ENCODE measurements at places on chromosomes 2 and 18. TPM values are rescaled to one million over a fixed set of nuclear protein-coding genes. Genes with fewer than 3 reads are reported as not detected.

DNA sequence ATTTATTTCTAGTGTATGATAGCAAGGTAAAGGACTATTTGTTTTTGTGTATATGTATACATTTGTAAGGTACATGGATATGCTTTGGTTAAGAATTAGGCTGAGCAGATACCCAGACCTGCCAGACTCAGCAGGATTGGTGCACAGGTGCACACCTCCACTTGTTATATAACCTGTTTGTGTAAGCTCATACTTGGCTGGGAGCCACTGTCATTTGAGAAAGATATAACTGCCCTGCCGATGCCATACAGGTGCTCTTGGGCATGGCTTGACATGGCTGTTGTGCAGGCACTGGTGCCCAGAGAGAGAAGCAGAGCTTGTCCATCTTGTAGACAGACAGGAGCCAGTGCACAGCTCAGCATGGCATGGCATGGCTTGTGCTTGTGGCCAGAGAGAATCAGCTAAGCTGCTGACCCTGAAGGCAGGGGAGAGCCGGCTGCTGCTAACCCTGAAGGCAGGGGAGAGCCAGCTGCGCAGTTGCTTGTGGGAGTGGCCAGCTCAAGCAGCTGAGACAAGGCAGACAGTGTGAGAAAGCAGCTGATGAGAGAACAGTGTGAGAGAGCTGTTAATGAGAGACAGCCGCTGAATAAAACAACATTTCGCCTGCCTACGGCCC lies 136.5 kb downstream of the RNF144A start:
- DNase-seq: no peak

DNA sequence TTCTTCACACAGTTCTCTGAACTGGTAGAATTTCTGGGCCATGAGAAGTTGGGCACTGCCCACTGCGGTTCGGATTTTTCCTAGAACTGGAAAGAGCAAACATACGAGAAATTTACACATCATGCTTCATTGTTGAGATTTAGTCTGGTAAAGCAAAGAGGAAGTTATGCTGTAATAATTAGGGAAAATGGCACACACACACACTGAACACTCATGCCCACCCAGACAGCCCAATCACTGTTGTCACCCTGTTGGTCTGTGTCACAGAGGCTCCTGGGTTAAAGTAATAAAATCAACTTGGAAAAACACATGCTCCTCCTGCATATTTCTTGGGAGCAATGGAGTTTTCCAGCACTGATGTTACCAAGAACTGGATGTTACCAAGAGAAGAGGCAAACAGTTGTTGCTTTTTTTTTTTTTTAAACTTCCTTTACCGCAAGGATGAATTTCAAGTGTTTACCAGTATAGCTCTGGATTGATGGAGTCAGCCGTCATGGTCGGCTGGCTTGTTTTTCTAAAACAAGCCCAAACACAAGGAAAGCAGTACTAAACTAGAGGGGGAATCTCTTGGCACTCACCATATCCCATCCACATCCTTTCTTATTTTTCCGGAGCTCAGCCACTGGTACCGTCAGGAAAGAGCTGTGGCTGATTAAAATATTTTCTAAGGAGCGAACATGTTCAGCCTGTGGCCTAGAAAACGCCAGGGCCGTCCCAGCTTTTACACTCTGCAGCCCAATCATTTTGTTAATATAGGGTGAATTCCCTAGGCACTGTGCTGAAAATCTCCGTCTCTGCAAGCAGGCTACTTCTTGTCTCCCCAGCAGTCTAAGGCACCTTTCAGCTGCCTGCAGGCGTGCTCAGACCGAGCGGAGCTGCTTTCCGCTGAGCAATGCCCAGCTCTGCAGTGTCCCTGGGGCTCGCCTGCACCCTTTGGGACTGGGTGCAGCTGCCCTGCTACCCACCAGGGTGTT lies 58.9 kb downstream of the TGIF1 start:
- DNase-seq: no peak

DNA sequence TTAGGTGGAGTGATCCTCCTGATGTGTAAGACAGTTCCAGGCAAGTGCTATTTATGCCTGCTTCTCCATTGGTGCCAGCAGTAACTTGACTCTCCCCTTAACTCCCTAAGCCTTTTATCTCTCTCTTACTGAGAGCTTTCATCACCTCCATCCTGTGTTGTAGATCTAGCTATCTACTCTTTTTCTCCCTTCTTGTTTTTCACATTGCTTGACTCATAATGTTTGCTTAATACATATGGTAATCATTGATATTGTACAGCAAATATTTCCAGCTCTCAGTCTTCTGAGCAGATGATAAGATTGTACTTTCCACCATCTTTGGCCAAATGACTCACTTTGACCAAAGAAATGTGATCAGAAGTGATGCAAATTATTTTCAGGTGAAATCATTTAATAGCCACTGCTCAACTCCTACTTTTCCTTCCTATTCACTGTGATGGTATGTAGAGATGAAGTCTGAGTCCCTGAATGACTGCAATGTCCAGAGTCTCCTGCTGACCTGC lies 165.0 kb downstream of the PLCL1 start:
- DNase-seq: no peak

DNA sequence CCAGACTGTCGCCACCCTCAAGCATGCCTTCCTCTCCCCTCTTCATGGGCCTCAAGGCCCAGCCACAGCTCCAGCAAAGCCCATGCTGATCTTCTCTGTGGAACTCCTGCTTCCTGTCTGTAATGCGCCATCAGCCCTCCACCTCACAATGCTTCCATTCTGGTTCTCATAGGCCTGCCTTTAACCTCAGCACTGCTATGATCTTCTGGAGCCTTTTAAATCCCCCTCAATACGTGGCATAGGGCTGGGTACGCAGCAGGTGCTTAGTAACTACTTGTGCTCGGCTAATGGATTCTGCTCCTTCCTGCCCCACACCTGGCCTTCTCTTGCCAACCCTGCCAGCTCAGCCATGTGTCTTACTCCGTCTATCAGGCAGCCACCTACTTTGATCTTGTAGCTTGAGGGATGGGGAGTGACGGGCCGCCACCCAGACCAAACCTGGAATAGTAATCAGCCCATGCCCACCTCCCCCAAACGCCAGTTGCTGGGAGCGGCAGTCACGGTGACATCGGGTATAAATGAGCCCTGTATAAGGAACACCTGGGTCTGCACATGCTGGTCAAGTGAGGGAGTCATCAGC lies 106.7 kb upstream of the MCFD2 start:
- DNase-seq: no peak

GRCh38 chr2:218327451-218328210 lies 29.0 kb upstream of the CATIP start:
- DNase-seq: no peak

DNA sequence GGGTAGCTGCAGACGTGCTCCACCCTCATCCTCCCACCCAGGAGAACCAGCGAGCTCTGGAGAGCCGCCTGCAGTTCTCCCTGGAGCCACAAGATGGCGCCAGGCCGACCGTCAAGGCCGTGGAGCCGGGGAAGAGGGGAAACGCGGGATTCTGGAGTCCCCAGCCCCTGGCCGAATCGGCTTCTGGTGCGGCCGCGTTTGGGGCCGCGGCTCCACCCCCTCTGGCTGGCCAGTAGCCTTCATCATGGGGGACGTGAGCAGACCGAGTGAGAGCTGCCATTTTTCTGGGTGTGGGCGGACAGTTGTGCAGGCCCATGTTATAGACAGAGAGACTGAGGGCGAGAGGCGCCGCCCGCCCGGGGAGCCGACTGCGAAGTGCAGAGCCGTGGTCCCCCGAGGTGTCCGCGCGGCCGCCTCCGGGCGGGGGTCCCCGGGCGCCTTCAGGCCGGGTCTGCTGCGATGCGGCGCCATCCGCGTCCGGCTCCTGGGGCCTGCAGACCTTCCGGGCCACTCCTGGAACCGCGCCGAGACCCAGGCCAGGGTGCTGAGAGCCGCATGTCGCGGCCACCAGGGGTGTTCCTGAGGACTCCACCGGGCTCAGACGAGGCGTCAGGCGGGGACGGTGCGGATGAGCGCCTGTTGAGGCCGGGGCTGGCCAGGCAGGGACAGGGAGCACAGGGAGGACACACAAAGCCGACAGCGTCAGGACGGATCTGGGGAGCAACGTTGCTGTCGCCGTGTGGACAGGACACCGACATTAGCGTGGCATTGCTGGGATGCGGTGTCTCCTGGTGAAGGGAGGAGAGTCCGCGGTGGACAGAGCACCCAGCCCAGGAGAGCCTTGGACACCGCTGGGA lies 418.2 kb upstream of the HS6ST1 start:
- no peak for DNase-seq

DNA sequence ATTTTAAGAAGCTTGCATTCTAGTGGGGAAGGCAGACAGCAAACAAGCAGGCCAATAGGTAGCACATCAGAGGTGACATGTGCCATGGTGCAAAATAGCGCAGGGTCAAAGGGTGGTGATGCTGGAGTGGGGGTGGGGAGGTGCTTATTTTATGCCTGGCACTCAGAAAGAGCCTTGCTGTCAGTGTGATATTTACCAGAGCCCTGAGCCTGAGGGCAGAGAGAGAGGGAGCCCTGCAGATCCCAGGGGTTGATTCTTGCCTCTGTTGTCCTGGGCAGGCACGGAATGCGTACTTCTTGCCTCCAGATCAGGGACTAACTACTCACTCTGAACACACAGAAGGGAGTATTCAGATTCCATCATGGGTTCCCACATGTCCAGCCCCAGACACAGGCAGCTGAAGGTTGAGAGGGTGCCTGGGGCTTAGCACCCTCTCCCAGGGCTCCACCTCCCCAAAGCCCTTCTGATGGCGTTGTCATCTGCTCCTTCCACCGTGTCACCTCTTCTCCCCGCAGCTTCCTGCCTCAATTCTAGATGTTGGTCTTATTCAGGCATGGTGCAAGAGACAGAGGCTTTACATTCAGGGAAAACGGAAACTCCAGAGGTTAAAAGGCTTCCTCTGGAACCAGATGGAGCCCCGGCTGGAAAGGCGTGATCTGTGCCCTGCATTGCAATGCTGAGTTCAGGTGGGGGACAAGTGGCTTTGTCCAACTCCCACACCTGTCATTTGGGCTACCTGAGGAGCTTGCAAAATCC lies 252.3 kb downstream of the HAUS1 start:
- no peak for DNase-seq

DNA sequence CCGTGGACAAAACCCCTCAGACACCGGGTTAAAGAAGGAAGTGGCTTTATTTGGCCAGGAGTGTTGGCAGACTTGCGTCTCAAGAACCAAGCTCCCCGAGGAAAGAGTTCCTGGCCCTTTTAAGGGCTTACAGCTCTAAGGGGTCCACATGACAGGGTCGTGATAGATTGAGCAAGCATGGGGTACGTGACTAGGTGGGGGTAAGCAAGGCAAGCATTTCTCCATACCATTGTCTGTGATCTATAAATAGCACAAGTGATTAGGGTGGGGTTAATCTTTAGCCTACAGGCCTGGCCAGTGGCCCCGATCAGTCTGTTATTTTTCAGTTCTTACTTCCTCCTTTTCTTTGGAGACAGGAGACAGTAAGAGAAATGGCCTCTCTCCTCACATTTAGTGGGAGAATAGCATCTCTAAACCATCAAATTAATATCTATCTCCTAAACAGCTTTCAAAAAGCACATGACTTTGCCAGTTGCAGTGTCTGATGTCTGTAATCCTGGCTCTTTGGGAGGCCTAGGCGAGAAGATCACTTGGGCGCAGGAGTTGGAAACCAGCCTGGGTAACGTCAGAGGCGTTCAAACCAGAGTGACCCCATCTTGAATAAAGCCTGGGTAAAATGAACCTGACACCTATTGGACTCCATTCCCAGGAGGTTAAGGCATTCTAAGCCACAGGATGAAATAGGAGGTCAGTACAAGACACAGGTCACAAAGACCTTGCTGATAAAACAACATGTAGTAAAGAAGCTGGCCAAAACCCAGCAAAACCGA lies 18.3 kb upstream of the CNOT11 start:
- DNase-seq: no peak

- no peak for DNase-seq
These were observed 2.1 kb downstream of the TRIB2 start for GRCh38 chr2:12718711-12719399.

DNA sequence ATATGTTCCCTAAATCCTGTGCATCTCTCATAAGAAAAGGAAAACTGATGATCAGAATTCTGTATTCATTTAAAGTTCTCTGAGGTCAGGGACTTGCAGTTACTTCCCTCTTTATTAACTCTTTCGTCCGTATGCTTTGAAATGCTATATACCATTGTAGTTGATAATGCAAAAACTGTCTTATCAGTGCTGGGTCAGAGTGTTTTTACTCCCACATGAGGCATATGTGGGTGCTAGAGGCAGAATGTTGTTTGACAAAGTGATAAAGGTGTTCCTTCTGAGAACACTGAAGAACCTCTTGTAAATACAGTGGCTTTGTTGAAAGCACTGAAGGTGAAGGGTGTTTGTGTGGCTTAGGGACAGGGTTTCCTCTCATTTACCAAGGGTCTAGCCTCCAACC lies 136.5 kb upstream of the NFATC1 start:
- no peak for DNase-seq

- DNase-seq: no peak
These were observed 47.7 kb upstream of the NR4A2 start for GRCh38 chr2:156380117-156380645.

- DNase-seq: no peak
These were observed 612.0 kb downstream of the IRS1 start for GRCh38 chr2:226187616-226188015.

DNA sequence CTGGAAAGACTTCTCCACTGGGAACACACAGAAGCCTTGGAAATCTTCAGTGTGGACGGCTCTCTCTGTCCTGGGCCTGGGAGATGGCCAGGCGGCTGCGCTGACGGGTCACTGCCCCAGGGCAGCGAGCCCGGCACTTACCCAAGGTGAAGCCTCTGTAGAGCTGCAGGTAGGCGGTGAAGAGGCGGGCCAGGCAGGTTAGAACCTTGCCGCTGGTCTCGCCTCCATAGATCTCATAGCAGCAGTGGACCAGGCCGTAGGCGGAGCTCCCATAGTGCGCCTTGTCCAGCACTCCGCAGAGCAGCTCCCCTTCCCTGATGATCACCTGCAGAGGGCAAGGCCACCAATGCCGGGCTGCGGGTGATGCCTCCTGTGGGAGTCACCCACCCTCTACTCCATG lies 53.0 kb downstream of the POLR1A start:
- DNase-seq: no peak

DNA sequence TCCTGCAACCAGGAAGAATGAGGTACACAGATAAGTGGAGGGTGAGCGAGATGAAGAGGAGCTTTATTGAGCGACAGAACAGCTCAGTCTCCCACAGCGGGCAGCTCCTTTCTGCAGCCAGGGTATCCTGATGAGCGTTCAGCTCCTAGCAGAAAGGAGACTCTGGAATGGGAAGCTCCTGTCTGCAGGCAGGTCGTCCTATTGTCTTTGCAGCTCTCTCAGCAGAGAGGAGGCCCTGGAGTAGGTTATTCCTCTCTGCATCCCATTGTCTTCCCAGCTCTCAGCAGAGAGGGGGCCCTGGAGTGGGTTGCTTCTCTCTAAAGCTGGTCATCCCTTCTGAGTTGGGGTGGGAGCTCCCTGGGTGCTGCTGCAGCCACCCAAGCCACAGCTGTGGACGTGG lies 41.2 kb downstream of the TAF1B start:
- DNase-seq: no peak

Gene STK36
- total RNA-seq: 11.5 TPM

Gene TWIST2
- 5.4 TPM for total RNA-seq

Gene GCG
- total RNA-seq: not detected

Gene HRH4
- not detected for total RNA-seq

Gene TBR1
- total RNA-seq: 0.04 TPM

Gene ANKRD30BL
- total RNA-seq: not detected

Gene SLC9A4
- not detected for total RNA-seq

Data from pulmonary artery endothelial cell (primary cell).